Kidney capillary endothelial cell (primary cell): ENCODE measurements at places on chromosomes 13 and 19.
A peak's percentile ranks its signal among the peaks of the same experiment; 100 is the strongest.

GRCh38 chr19:4034048-4035017 is 26.8 kb downstream of the PIAS4 start:
- no peak for DNase-seq

DNA sequence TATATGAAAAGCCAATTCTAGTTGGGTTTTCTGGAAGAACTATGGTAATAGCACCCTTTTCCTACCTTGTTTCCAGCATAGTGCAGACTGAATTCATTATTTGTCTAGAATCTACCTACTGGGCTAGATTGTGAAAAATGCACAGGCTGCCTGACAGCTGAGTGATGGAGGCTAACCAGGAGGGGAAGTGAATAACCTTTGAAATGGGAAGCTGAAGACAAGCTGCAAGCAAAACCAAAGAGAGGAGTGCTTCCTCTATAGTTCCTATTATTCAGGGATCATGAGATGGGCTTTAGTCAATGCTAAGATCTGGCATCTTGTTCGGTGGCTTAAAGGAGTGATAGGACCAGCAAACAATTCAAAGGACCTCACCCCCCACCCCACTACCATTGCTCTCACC is 26.9 kb downstream of the MZT1 start:
- no peak for DNase-seq

DNA sequence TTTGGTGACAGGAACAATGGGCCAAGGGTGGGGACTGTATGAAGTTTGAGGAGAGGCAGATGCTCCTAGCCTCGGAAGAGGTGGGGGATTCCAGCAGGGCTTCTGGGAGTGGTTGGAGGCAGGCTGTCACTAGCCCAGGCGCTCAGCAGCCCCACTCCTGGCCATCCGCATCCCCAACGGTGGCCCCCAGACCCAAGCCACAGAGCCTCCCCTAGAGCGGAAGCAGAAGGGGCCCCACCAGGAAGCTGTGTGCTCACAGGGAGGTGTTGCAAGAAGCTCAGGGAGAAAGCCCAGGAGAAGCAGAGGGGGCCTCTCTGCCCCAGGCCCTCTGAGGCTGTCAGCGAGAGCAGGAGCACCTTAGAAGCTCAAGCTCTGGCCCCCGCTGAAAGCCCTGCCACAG is 8.3 kb downstream of the PRAM1 start:
- DNase-seq = no peak

GRCh38 chr13:24668511-24668910 is 11.7 kb upstream of the ATP12A start:
- no peak for DNase-seq

DNA sequence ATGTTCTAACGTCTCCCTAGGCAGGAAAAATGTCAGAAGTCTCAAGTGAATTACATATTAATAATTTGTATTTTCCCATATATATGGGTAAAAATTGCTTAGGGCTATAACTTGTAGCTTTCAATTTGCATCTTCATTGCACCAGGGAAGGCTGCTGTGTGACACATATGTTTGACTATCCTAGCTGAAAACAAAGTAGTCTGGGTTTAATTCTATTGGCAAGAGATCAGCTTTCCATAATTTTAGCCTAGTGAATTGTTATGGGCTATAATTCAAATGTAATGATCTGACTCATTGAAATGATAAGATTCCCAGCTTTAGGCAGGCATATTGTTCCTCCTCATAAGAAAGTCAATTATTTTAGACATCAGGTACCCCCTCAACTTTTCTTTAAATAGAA is 553.1 kb downstream of the DCT start:
- DNase-seq = no peak

GRCh38 chr13:21012211-21012610 is 49.2 kb downstream of the LATS2 start:
- no peak for DNase-seq

DNA sequence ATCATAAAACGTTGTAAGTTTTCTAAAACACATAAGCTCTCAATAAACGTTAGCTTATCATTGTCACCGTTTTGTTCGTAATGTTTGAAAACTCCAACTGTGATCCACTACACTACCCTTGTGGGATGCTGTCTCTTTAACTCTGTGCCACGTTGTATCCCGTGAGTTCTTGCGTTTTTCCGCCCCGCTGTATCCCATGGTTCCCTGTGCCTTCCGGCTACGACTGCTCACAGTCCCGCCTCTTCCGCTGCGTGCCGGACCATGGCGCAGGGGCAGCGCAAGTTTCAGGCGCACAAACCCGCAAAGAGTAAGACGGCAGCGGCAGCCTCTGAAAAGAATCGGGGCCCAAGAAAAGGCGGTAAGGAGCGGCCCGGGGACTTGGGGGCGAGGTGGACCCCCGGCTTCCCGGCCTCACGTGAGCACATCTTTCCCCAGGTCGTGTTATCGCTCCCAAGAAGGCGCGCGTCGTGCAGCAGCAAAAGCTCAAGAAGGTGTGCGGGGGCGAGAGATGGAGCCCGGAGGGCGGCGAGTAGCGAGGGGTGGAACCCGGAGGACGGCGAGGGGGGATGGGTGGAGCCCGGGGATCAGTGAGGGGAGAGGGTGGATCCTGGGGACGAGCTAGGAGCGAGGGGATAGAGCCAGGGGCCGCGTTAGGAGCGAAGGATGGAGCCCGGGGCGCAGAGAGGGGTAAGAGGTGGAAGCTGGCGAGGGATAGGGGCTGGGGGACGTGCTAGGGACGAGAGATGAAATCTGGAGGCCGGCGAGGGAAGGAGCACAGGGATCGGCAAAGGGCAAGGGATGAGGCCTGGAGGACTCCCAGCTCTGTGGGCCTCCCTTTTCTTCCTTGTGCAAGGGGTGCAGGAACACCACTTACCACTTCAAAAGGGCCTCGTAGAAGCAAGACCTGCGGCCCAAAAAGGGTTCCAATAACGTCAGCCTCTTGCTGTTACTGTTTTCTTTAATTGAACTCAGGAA is at the start of gene C19orf53:
Gene C19orf53 (plus strand): TSS at position 240 of the 975 bp plus-strand sequence. CDS start 22 bp downstream, at position 262.
- DNase-seq = peak; percentile 89

- peak; percentile 46 for DNase-seq
Measured at GRCh38 chr13:29594710-29595379, 643 bp downstream of the SLC7A1 start.

- DNase-seq = no peak
Measured at GRCh38 chr19:30512176-30513081, 140.2 kb downstream of the ZNF536 start.

DNA sequence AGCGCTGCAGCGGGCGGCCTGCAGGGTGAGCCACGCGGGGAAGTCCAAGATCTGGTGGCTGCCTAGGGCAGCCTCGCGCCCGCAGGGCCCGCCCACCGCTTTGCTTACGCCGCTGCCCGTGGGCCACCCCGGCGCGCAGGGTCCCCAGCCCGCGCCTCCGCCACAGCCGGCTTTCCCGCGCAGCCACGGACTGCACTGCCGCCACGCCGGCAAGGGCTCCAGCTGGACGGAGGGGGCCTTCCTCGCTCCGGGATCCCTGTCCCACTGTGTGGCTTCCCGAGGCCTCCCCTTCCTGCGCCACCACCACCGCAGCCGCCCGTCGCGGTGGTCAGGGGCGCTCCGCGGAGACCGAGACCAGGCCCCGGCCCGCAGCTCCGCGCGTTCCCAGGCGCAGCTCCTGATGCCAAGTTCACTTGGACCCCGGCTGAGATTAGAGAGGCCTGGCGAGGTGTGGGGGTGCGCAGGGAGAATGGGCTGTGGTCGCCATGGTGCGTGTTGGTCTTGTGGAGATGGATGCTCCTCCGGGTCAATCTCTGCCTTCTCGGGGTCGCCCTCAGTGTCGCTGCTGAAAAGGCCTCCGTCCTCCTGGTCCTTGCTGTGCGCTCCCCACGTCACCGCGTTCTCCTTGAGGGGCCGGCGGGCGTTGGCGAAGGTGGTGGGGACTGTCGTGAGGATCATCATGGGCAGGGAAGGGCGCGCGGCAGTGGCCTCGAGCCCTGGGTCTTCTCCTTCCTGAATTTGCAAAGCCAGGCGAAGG is 17.9 kb upstream of the RNF17 start:
- no peak for DNase-seq

- no peak for DNase-seq
Measured at GRCh38 chr13:27522847-27523246, 72.5 kb upstream of the MTIF3 start.

DNA sequence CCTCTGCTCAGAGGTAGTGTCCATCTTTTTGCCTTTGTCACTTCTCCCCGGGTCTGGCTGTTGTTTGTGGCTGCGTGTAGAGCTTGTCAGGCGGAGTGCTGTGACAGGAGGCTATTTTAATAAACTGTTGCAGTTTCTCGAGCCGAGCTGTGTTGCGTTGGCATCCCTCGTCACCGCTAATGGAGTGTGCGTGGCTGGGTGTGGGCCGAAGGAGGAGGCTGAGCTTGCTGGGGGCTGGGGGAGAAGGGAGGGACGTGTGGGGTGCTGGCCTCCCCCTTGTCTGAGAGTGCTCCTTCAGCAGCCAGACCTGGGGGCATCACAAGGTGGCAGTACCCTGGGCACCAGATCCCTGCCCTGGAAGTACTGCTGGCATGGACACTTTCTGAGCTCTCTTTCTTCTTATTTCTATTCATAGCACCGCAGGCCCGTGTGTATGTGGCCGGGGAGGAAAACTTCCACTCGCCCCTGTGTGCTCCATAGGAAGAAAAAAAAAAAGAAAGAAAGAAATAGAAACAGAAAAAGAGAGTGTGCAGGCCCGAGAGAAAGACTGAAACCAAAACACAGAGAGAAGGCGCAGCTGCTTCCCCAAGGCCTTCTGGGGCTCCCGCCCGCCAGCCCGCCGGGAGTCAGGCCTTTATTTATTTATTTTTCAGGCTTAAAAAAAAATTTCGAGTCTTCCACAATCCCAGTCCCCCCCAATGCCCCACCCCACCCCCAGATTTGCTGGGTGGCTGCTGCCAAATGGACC is 27.0 kb downstream of the NFIX start:
- no peak for DNase-seq

GRCh38 chr13:70668293-70668692 is 560.0 kb upstream of the KLHL1 start:
- no peak for DNase-seq

GRCh38 chr13:93226065-93226622 is 463 bp upstream of the GPC6 start:
- DNase-seq = no peak

GRCh38 chr13:106678646-106679418 is 110.9 kb upstream of the ARGLU1 start:
- peak; percentile 67 for DNase-seq
